Pancreas (tissue), 10 donors: ENCODE measurements at places on chromosomes 5 and 9.
A peak's percentile ranks its signal among the peaks of the same experiment; 100 is the strongest.

- DNase-seq: peak; percentile 81
Observed at GRCh38 chr5:150486402-150487198, 21.3 kb upstream of the NDST1 start.

- DNase-seq: peak; percentile 6
Observed at GRCh38 chr5:115962565-115963402, 509 bp downstream of the LVRN start.

GRCh38 chr5:23332650-23333251, 174.7 kb upstream of the PRDM9 start:
- no peak for DNase-seq

DNA sequence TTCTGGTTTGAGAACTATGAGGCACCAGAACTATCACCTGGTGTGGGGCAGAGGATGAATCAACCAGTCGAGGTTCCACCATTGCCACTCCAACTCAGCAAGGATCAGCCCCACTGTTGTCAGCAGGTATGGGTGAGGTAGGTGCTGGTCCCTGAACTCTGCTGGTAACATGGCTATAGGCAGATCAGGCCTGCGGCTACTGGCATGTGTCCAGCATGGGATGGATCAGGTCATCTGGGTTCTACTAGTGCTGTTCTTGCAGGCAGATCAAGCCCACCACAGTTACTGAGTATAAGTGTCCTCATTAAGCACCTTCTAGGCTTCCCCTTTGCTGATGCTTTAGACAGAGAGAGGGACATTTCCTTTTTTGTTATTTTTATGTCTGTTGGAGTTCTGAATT, 71.7 kb downstream of the GABRA6 start:
- DNase-seq: peak; percentile 23

GRCh38 chr5:132458226-132458560, 32.4 kb downstream of the IRF1 start:
- DNase-seq: no peak

DNA sequence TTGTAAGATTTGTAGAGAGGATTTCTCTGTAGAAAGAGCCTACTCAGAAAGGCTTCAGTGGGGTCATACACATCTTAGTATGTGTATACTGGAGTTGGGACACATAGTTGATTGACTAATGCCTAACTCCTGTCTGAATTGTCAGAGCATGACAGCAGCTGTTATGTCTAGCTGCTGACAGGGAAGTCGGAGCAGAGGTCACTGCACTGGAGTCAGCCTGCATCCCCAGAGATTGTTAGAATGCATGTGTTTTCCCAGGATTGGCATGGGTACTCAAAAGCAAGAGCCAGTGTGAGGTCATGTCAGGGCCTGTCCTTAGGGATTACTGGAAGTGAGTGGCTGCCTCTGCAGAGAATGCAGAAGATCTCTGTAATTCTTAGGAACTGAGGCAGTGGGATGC, 82.7 kb downstream of the ITGA1 start:
- DNase-seq: no peak

DNA sequence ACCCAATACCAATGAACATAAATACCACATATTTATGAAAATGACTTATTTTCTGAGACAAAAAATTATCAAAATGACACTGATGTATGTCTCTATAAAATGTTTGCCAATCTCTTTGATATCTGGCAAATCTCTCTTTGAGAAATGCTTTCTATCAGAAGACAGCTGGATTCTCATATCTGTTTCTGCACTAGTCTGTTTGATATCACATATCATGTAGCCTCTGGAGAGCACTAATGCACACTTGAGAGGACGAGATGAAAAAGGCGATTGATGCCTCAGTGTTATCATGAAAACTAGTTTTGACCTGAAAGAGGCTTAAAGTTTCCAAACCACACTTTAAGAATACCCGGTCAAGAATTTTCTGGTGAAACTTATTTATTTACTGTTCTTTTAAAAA, 29.1 kb upstream of the ANKRD55 start:
- no peak for DNase-seq

GRCh38 chr5:128774605-128775004, 190.7 kb upstream of the SLC27A6 start:
- no peak for DNase-seq

DNA sequence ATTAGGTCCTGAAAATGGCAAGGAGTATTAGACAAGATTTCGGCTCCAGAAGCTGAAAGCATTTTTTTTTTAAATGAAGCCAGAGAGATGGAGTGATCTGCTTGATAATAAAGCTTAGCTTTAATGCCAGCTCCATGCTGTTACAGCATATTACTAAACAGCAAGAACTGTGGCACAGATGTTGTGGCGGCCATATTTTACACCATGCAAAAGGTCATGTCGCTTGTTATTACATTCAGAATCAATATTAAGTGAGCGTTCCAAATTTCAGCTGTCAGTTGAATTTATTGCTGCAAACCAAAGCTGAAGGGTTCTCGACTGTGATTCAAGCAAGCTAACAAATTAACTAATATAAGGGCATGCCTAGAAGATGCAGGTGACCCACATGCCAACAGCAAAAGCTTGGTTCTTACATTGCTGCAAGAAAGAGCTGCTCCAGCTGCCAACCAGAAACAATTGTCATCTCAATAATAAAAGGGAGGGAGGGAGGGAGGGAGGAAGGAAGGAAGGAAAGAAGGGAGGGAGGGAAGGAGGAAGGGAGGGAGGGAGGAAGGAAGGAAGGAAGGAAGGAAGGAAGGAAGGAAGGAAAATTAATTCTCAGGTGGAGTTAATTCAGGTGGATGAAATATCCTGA, 517.7 kb upstream of the WWC1 start:
- DNase-seq: no peak

DNA sequence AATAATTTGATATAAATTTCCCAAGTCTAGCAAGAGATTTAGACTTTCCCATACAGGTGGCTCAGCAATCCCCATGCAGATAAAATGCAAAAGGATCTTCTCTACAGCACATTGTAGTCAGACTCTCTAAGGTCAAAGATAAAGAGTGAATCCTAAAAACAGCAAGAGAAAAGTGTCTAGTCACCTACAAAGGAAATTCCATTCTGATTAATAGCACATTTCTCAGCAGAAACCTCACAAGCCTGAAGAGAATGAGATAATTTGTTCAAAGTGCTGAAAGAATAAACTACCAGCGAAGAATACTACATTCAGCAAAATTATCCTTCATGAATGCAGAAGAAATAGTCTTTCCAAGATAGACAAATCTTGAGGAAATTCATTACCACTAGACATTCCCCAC, 493.3 kb downstream of the PRELID2 start:
- no peak for DNase-seq

DNA sequence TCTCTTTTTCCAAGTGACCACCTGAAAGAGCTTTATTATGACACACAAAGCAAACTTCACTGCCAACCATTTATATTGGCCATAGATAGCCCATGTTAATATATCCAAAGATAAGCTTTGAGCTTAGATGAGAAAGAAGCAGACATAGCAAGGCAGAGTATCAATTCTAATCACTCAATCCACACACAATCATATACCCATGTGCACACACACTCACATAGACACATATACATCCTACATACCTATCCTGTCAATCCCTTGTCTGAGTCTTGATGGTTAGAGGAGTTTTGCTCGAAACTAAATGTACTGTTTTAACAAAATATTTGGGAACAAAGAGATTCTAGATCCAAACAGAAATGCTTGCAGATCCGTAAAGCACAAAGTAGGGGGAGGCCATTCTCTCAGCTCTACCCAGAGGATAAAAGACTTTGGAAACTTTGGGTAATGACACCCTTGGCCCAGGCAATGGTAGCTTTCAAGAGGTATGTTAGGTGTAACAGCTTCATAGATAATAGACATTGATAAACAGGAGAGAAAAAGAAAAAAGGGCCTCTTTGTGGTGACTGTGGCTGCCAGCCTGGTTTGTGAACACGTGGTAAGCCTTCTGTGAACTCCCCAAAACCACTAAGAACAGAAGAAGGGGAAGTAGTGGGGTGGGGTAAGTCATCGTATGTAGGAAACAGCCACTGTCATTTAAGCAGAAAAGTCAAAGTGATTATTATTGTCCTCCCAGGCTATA, 121.6 kb downstream of the TLR4 start:
- peak; percentile 14 for DNase-seq

DNA sequence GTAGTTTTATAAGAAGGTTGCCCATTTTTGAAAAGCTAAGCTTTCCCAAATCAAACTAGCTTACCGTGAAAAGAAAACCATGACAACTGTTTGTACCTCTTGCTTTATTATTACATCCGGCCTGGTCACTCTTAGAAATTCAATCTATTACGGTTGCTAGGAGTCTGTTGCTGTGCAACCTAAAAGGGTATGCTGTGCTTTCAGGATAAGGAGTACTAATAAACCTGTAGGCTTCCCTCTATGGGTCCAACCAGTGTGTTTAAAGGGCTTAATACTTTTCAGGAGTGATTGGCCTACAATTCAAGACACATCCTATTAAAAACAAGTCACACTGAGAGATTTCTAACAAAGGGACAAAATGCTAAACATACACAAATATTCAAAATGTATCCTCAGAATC, 27.1 kb downstream of the RFX3 start:
- no peak for DNase-seq

GRCh38 chr9:86368871-86369521, 14.8 kb upstream of the TUT7 start:
- DNase-seq: no peak

- no peak for DNase-seq
Observed at GRCh38 chr9:93587651-93588347, 11.4 kb downstream of the PHF2 start.

DNA sequence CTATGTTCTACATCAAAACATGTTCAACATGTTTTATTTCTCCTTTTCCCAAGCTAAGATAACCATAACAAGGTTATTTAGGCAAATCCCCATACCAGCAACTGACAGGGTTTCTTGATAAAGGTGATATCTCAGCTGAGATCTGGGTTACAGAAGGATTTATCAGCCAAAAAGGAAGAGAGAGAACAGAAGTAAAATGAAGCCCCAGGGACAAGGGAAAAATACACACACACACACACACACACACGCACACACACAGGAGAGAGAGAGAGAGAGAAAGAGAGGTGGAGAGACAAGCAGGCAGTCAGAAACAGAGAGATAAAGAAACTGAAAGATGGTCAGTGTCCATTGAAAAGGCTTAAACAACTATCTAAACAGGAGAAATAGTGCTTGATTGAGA, 19.7 kb upstream of the MLLT3 start:
- no peak for DNase-seq

GRCh38 chr5:168020542-168021294, 270.7 kb upstream of the WWC1 start:
- DNase-seq: no peak

- DNase-seq: no peak
Observed at GRCh38 chr9:104177676-104178075, 83.6 kb downstream of the SMC2 start.

GRCh38 chr5:157343842-157344790, 78.2 kb downstream of the CYFIP2 start:
- DNase-seq: no peak

GRCh38 chr9:31359071-31359470, 1025.4 kb upstream of the ACO1 start:
- no peak for DNase-seq

- no peak for DNase-seq
Observed at GRCh38 chr5:132474881-132475496, 15.6 kb downstream of the IRF1 start.

GRCh38 chr5:149441194-149441753, 62.2 kb upstream of the IL17B start:
- DNase-seq: no peak

GRCh38 chr5:80871541-80871961, 88.6 kb upstream of the RASGRF2 start:
- DNase-seq: no peak

DNA sequence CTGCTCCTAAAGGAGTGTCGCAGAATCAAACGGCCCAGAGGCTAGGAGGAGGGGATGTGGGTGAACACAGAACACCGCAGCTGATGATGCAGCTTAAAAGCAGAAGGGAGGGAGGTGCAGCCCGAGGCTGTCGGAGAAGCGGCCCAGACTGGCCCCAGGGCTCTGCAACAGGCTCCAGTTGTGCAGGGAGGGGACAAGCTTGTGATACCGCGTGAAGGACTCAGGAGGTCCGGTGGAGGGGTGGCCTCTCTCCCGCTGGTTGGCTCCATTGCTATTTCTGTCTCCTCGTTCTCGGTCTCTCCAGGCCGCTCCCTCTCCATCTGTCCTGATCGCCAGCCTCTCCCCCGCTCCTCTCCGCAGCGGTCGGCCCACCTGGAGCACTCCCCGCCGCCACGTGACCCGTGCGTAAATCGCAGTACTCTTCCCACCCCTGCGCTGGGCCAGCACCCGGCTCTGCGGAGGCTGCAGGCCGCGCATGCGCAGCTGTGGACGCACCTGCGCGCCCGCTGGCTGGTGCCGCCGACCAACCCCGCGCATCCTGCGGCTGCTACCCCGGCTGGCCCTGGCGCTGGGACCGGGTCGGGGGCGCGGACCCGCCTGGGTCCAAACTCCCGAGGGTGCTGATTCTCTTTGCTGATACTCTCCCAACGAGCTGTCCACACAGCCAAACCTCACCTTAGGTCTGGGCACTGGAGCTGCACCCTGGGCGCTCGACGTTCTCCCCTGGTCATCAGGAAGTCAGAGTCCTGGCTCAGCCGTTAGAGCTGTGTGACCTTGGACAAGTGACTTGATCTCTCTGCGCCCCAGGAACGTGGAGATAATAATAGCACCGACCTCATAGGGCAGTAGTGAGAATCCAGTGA, 3.7 kb upstream of the STXBP1 start:
- DNase-seq: peak; percentile 84
